ENCODE measurements at places on chromosomes 1 and 21.
A peak's percentile ranks its signal among the peaks of the same experiment; 100 is the strongest.

GRCh38 chr1:234712891-234713305 lies 102.9 kb upstream of the IRF2BP2 start:
- no peak for DNase-seq

GRCh38 chr1:46807046-46807972 lies 8.5 kb downstream of the CYP4B1 start:
- no peak for DNase-seq

GRCh38 chr1:64892576-64893573 lies 73.5 kb downstream of the JAK1 start:
- DNase-seq, result no peak

DNA sequence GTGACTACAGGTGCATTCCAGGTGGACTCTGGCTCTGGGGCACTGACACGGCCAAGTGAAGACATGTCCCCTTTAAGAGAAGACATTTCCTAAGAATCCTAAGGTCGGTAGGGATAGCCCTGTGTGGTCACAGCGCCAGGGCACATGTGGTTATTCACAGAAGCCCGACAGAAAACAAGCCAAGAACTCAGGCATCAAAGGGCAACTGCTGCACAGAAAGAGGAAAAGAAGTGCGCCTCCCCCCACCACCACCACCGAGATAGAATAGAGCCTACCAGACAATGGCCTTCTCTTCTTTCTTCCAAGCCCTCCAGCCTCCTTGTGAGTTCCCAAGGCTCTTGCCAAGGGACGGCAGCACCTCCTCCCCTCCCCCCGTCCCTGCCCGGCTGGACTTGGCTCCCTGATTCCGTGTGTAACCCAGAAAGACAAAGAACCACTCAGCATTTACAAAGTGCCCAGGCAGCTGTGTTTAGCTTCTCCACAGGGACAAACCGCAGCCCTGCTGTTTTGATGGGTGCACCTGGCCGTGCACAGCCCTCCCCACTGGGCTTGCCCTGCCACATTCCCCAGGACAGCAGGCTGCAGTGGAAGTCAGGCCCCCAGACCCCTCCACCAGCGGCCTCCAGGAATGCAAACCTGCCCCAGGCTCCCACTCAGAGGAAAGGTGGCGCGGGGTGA lies 30.2 kb downstream of the TMPRSS2 start:
- no peak for DNase-seq

DNA sequence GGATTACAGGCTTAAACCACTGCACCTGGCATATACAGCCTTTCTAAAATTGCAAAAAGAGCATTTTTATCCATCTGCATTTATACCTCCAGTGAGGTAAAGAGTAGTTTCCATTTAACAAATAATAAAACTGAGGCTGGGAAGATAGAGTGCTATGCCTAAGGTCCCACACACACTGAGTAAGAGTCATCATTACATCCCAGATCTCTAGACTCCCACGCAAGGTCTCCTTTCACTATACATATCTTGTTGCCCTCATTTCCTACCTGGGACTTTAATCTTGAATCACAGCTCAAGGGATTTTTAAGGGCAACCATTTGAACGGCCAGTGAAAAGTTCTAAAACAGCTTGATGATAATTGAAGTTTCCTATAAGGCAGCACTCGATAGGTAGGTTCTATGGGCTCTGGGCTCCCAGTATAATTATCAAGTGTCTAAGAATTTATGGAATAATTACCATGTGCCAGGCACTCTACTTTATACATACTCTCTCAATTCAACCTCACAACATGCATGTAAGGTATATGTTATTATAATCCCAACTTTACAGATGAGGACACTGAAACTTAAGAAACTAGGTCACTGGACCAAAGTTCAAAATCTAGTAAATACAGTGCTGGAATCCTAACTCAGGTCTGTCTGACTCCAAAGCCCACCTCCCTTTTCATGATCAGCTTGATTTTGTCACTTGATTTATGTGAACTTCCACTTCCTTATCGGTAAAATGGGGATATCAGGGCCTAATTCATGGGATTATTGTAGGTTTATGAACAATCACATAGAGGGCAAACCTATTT lies 23.3 kb upstream of the EPS15 start:
- no peak for DNase-seq

DNA sequence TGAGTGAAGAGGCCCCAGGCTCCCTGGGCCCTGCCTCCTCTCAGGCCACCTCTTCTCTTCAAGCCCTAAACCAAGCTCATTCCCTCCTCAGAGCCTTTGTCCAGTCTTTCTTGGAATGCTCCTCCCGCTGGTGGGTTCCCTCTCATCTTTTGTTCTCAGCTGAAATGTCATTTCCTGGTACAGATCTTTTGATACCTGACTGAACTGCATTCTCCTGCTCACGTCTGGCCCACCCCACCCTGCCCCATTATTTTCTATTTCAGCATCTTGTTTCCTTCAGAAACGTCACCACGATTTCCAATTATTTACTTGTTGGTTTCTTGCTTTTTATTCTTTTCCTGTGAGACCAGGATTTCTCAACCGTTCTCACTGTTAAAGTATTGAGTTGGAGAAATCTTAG lies 16.4 kb downstream of the LAMB3 start:
- DNase-seq, result no peak

DNA sequence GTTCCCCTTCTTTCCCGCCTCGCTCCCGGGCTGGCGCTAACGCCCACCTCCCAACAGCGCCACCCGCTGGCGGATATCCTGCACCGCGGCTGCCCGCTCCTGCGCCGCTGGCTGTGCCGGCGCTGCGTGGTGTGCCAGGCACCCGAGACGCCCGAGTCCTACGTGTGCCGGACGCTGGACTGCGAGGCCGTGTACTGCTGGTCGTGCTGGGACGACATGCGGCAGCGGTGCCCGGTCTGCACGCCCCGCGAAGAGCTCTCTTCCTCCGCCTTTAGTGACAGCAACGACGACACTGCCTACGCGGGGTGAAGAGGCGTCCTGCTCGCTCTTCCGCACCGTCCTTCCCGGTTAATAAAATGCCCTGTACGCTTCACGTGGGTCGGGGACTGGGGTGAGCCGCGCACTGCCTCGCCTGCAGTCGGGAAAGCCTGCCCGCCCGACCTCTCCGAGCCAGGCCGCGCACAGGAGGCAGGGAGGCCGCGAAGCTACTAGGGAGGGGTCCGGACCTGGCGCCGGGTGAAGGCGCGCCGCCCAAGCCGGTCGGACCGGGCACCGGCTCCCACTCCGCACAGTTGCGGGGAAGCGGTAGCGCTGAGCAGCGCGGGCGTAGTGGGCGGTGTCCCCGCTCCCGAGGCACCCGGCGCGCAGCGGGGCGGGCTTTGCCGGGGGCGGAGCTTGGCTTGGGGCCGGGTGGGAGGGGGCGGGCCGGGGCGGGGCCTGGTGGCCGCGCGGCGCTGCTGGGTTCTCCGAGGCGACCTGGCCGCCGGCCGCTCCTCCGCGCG lies at the start of gene ADAM15:
Gene ADAM15, plus strand, starts transcription at position 757 of the 782 bp plus-strand sequence. CDS start 71 bp downstream, outside the sequence.
- DNase-seq, result peak; percentile 66

DNA sequence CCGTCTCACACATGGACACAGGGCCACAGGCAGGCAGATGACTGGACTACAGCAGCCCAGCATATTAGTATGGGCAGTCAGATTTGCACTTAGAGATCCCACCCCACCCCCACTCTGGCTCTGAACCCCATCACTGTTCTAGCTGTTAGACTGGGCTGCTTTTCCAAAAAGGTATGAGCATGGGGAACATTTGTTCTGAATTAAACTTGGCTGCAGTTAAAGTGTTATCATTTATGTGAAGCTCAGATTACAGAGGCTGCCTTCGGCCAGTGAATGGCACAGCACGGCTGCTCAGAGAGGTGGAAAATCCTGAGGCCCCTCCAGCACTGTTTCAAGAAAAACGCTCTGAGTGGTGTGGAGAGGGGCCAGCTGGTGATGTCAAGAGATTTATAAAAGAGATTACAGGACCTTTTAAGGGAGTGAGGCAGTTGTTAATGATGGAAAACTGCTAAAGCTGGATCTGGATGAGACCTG lies 6.9 kb upstream of the NOS1AP start:
- no peak for DNase-seq

DNA sequence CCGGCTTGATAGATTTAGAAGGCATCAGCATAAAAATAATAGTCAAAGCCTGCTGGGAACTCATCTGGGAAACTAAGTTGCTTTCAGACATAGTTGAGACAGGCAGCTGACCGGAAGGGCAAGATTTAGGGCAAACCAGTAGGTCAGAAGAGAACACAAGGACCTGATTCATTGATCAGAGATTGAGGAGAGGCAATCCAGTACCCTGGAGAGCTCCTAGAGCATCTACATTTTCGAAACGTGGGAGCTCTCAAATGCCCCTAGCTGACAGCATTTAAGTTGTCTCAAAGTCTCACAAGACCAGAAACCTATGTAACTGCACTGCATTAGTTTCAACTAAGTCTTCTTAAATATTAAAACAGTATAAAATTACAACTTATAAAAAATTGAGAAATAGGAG lies 22.9 kb upstream of the MTF2 start:
- DNase-seq, result no peak

DNA sequence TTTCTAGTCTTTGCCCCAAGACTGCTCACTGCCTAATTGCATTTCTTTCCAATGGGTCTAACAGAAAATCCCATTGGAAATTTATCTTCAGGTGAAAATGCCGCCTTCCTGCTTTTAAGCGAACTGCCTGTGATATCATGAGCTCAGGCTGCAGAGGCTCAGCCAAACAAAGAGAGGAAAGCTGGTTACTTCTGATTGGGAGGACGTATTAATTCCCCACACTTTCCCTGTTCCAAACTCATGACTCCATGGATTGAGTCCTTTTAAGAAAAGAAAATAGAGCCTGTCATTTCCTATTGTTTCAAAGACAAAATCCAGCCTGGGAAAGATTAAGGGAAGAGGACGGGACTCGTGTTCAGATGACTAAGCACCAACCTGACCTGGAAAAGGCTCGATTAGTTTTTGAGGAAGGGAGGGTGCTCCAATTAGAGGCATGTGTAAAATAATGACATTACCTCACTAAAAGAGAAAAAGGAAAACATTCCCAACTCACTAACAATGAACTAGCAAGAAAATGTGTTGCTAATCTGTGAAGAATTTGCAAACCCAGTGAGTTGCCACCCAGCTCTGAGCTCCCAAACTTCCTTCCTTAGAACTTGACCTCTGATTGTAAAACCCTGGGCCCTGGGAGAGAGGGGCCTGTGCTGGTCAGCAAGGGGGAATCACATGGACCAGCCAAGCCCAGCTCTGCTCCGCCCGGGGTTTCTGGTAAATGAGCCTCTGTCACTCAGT lies 61.2 kb downstream of the TCP10L start:
- no peak for DNase-seq

- DNase-seq, result no peak
These were observed 176.6 kb downstream of the VPS13D start for GRCh38 chr1:12406211-12407021.

GRCh38 chr21:40639616-40640194 lies 207.3 kb downstream of the DSCAM start:
- DNase-seq, result no peak

GRCh38 chr1:228935855-228936727 lies 200.8 kb downstream of the RHOU start:
- no peak for DNase-seq

DNA sequence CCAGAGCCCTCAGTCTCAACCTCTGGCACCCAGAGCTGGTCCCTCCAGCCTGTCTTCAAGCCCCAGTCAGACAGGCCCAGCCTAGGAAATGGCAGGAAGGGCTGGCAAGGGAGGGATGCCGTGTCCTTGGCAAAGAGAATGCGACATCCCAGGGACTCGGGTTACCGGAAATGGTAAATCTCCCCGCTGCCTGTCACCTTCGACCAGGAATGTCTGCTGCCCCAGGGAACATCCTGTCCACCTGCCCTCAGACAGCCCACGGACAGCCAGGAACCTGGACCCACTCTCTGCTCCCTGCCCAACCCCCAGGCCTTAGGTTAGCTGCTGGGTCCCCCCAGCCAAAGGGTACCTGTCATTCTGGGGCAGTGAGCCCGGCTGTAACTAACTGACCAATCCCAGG lies 23.9 kb downstream of the HSPG2 start:
- no peak for DNase-seq

DNA sequence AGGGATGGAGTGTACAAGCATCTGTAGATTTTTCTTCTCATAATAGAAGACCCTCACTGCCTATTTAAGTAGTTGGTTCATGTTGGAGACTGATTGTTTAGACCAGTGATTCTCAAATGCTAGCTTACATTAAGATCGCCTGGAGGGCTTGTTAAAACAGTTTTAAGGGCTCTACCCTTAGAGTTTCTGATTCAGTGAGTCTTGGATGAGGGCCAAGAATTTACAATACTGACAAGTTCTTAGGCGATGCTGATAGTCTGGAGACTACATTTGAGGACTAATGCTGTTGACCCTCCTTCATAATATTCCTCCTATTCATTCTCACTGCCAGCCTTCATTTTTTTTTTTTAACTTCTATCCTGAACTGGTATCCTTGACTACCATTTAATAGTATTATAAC lies 15.2 kb upstream of the AGO3 start:
- no peak for DNase-seq

DNA sequence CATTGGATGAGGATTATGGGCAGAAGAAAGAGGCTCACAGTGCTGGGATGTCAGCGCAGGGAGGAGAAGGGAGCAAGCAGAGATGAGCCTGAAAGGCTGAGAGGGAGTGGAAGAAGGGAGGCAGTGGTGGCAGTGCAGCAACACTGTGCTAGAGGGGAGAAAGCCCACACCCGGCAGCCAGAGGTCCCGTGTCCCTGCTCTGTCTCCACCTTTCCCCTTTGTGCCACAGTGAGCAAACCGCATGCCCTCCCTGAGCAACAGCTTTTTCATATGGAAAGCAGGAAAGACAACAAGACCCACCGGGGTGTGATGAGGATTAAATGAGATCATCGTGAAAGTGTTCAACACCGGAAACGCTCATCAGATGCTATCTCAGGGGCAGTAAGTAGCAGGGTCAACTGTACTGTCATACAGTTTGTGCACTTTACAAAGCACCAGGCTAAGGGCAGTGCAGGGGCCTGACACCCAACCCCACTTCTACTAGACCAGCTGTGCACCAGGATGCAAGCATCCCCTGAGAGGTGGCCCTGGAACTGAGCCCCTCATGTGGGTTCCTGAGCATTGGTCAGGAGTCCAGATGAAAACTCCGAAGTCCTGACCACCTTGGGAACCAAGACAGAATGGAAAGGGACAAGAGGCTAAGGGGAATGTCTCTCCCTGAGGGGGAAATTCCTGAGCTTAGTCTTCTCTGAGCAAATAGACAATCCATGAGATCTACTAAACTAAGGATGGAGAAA lies 9.1 kb downstream of the NHLH1 start:
- no peak for DNase-seq

GRCh38 chr1:35475856-35476674 lies 81.1 kb downstream of the KIAA0319L start:
- DNase-seq, result no peak

DNA sequence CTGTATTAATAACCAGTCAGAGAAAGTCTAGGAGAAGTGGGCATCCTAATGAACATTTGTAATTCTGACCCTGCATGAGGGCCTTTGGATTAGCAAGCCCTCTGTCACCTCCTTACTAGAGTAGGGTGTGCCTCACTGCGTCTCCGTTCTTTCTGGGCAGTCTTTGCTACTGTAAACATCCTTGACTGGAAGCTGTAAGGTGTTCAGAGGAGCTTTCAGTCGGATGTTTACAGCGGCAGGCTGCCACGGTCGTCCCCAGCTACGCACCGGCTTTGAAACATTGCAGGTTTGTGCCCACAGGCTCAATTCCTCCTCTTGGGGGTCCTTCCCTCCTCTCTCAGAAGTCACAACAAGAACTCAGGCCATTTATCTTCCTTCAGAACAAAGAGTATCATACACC lies 29.4 kb upstream of the KCNQ4 start:
- DNase-seq, result no peak
